ENCODE measurements at places on chromosomes 13 and 19. TPM values are rescaled to one million over a fixed set of nuclear protein-coding genes. Genes with fewer than 3 reads are reported as not detected.

Gene VSTM1
- not detected for total RNA-seq

Gene CRX
- not detected for total RNA-seq

Gene KLK10
- not detected for total RNA-seq

Gene NCAN
- total RNA-seq, result not detected

- DNase-seq, result no peak
These were observed 39.4 kb upstream of the MEDAG start for GRCh38 chr13:30866677-30867076.

GRCh38 chr13:46389457-46390451, 2.7 kb upstream of the RUBCNL start:
- DNase-seq, result no peak

- no peak for DNase-seq
These were observed 11.5 kb downstream of the CCDC70 start for GRCh38 chr13:51873117-51873798.

DNA sequence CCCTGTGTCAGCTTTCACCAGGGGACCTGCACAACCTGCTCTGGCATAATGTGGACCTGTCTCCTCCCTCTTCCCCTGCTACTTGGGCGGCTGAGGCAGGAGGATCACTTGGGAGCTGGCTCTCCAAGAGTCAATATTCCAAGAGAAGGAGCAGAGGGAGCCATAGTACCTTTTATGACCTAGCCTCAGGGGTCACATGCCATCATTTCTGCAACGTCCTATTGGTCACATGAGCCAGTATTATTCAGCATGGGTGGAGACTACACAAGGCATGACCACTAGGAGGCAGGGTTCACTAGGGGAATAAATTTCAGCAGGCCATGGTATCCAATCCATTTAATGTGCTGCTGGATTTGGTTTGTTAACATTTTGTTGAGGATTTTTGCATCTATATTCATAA, 12.0 kb upstream of the SHFL start:
- DNase-seq, result no peak

- no peak for DNase-seq
These were observed 332.2 kb downstream of the OXGR1 start for GRCh38 chr13:96662036-96662435.

GRCh38 chr19:13986348-13986904, 19.7 kb downstream of the RFX1 start:
- DNase-seq, result no peak

DNA sequence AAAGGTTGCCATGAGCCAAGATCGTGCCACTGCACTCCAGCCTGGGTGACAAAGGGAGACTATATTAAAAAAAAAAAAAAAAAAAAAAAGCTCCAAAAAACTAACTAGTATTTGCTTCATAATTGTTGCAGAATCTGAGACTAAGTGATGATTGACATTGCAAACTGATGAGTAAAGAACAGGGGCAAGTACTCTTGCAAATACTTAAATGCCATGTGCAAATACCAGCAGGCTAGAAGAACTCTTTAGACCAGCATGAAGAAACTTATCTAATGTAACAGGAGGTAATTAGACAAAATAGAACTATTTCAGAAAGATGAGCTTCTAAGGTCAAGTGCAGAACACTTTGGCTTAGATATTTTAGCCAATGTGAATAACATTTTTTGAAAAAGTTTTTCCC, 1368.1 kb downstream of the EFNB2 start:
- no peak for DNase-seq

DNA sequence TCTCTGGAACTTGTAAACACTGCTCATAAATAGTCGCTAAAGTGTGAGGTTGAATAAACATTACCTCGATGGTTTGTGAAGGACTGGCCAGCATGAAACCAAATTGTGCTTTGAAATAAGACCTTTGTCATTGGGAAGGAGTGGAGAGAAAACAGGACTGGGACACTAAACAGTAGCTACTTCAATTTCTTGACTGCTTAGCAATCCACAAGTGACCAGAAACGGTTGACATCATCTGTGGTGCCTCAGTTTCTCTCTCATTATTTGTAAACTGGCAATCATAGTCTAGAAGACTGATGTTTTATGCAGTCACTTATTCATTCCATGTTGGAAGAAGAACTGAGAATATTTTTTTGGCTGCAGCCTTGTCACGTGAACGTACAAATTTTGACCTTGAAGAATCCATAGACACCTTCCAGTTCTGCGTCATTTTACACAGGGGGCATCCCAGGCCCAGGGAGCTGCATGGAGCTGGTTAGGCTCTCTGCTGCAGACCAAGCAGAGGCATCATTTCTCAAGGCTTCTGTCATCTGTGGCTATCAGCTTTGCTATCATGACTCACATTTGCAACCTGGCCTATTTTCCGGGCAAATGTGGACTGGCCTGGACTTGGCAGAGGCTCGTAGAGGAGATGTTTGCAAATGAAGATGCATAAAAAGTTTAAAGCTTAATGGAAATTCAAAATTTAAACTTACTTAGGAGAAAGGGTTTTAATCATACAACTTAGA, 391.8 kb downstream of the FGF9 start:
- DNase-seq, result no peak

GRCh38 chr19:3057275-3057714, 5.0 kb downstream of the TLE5 start:
- no peak for DNase-seq

DNA sequence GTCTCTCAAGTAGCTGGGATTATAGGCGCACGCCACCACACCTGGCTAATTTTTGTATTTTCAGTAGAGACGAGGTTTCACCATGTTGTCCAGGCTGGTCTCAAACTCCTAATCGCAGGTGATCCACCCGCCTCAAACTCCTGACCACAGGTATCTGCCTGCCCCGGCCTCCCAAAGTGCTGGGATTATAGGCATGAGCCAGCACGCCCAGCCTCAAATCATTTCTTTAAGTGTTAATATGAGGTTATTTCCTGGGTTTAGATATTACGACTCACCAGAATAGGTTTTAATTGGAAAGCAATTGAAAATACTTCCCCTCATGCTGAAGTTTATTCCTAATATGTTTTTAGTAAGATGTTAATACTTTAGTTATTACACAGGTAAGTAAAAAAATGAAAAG, 144.5 kb downstream of the NUFIP1 start:
- no peak for DNase-seq
